ENCODE measurements at places on chromosomes 3 and 15.
A peak's percentile ranks its signal among the peaks of the same experiment; 100 is the strongest.

DNA sequence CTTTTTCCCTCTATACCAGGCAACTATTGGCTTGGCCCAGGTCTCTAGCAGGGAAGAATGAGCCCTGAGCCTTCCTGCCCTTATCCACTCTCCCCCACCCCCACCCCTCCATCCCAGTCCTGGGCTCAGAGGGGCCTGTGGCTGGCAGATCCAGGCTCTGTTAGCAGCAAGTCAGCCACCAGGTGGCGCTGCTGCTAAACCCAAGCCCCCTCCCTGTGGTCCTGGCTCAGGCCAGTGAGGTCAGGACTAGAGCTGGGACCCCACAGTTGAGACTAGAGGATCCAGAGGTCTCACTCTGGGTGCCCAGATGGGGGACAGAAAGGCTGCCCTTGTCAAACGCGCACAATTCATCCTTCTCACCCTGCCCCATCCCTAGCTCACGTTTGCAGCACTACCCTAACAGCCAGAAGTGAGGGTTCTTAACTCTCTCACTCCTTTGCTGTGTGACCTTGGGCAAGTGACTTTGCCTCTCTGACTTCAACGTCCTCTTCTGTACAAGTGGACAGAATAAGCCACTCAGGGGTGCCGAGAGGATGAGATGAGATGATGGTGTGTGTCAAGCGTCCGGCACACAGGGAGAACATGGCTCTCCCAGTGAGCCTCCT is 46.8 kb upstream of the SLC6A1 start:
- peak; percentile 15 for DNase-seq

- DNase-seq = no peak
Observed at GRCh38 chr3:16251316-16252085, 13.2 kb downstream of the DPH3 start.

- DNase-seq = no peak
Observed at GRCh38 chr3:171812811-171813210, 2.5 kb upstream of the PLD1 start.

GRCh38 chr15:75693501-75694240 is 19.0 kb downstream of the CSPG4 start:
- no peak for DNase-seq

DNA sequence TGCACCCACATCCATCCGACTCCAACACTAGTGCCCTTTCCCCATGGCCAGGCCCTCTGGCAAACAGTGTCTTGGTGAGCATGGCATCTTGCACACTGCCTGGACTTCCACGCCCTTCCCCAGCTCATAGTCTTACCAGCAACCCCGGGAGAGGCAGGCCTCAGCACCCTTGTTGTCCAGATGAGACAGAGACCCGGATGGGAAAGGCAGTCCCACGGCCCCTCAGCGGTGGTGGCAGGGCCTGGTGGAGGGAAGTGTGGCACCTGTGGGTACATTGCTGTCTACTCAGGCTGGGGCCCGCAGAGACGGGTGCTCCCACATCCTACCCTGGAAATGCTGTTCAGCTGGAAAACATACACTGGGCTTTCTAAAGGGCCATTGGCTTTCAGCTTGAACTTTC is 28.4 kb downstream of the HDAC11 start:
- DNase-seq = no peak

- no peak for DNase-seq
Observed at GRCh38 chr15:71151081-71151480, 35.8 kb downstream of the THSD4 start.

DNA sequence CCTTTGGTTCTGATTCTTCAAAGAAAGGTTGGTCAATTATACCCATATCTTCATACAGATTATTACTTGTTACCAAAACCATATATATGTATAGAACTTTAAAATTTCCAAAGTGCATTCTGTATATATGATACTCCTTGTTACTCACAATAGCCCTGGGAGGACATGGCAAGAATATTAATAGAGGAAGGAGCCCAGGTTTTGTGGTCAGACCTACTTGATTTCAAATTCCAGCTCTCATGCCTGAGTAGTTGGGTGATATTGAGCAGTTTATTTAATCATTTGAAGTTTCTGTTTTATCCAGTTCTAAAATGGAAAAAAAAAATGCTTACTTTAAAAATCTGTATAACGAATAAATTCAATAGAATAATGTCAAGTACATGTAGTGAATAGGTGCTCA is 2.5 kb downstream of the IL1RAP start:
- DNase-seq = no peak

DNA sequence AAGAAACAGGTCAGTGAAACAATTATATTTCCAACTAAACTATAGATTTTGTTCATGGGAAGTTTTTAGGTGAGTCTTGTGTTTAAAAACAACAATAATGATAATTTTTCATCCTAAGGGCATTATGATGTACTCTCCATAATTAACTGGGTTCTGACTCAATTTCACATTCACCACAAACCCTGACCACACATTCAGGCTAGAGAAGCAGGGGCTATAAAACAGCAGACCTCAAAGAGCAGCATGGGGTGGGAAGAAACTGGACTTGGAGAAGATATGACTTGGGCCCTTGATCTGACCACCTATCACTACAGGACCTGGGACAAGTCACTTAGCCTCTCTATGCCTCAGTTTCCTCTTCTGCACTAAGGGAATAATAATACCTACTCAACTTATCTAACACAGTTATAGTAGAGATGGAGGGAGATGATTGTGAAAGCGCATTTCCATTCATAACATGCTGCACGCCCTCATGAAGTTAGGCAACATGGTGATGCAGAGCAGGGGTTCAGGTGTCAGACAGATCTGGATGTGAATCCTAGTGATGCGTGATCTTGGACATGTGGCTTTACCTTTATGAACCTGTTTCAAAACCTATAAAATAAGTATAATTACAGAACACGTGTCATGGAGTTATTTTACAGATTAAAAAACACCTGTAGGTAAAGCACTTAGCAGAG is 63.0 kb upstream of the ACP3 start:
- DNase-seq = no peak

DNA sequence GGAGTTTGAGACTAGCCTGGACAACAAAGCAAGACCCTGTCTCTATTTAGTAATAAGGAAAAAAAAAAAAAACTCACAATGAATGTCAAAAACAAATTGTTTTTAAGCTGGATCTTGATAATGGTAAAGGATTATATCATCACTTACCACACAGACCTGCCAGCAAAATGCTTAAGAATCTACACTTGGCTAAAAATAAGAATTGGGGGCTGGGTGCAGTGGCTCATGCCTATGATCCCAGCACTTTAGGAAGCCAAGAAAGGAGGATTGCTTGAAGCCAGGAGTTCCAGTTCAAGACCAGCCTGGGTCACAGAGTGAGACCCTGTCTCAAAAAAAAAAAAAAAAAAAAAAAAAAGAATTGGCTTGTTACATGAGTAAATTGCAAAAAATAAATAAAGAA is 31.0 kb downstream of the ACAP2 start:
- DNase-seq = no peak

GRCh38 chr3:50605901-50606326 is 5.7 kb downstream of the CISH start:
- DNase-seq = no peak

DNA sequence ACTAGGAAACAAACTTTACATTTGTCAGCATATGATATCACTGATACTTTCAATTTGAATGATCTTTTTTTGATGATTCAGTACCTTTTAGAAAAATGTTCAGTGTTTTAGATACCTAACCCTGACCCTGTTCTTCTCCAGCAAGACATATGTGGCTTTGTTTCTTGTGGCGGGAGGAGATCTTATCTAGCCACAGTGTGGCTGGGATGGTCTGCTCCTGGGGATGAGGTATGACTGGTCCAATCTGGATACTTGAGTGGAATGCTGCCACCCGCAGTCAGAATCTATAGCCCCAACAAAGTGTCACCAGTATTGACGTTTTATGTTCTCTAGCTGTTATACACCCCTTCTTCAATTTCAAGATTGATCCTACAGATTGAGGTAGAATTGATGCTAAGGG is 439.0 kb upstream of the GOLIM4 start:
- no peak for DNase-seq

GRCh38 chr3:98114264-98114663 is 16.3 kb upstream of the OR5H1 start:
- DNase-seq = no peak

GRCh38 chr15:69994429-69995205 is 103.1 kb downstream of the TLE3 start:
- DNase-seq = no peak

- DNase-seq = no peak
Observed at GRCh38 chr3:148992027-148992634, 791 bp downstream of the GYG1 start.

DNA sequence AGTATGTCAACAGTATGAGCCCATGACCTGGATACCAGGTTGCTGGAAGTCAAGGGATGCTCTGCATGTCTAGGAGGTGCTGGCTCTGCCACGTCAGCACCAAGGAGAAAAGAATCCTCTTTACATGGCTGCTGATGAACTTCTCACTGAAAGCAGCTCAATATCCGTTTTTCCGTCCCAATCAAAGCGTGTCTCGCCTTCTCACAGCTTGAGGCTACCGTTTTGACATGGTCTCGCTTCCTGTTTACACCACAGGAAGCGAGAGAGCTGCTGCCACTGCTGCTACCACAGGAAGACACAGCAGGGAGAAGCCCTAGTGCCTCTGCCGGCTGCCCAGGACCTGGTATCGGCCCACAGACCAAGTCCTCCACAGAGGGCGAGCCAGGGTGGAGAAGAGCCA is 27.3 kb downstream of the STARD5 start:
- no peak for DNase-seq

DNA sequence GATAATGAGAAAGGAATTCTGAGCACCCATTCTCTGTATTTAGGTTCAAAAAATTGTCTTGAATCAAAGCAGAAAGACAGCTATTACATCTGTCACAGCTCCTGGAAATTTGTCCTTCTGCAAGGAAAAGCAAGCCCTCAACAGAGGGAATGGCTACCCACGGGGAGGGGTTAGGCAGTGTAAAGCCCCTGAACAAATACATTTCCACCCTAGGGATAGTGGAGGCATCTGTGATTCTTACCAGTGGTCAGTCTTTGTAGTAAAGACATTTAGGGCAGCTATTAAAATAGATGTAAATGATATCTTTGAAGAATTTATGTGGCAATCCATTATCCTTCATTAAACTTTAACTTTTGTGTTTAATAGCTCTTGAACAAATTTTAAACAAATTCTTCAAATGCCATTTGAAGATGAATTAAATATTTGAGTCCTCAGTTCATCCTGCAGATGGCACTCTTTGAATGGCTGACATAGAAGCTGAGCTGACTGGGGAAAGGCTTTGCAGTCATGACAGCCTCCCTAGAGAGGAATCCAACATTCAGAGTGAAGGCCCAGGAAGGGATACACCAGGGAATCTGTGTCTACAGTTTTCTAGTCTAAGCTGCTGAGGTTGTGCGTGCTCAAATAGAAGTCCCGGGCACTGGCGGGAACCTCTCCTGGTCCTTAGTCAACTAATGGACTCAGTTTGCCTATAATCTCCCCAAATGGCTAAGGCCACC is 359.7 kb upstream of the ROPN1 start:
- no peak for DNase-seq

- no peak for DNase-seq
Observed at GRCh38 chr3:192449036-192449435, 278.3 kb downstream of the FGF12 start.

GRCh38 chr15:91142106-91142744 is 42.2 kb downstream of the SV2B start:
- DNase-seq = no peak

DNA sequence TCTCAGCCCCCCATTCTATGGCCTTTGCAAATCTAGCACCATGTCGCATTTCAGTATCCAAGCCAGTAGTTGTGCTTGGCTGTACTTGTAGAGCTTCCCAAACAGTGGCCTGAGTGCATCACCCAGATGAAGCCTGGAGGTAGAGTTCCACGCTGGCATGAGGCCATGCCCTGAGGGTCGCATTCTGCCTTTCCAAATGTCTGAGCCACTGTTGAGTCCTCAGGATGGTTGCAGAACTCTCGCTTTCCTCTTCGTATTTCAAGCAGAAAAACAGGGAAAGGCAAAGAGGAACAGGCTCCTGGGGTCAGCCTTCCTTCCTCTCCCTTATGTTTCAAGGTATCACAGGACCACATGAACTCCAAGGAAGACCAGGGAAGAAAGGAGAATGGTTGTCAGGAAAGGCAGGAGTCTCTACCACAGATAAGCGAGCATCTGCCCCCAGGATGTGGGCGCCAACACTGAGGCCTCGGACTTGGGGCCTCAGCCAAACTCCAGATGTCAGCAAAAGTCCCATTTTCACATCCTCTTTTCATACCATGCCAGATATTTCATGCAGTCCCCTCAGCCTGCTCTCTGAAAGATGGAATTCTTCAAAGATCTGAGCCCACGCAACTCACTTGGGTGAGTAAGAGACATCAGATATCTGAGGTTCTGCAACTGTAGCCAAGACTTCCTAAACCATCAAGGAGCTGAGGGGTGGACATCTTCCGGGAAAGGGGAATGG is 19.4 kb upstream of the PRR20G start:
- DNase-seq = no peak

- DNase-seq = no peak
Observed at GRCh38 chr15:66029650-66030049, 160.4 kb downstream of the RAB11A start.
